Umbilical cord (tissue), 2 donors: ENCODE measurements at places on chromosomes 2 and 18. TPM values are rescaled to one million over a fixed set of nuclear protein-coding genes. Genes with fewer than 3 reads are reported as not detected.

GRCh38 chr2:230913406-230914143 is 11.5 kb downstream of the GPR55 start:
- no peak for DNase-seq

GRCh38 chr2:152710713-152711112 is 6.5 kb downstream of the PRPF40A start:
- DNase-seq: no peak

GRCh38 chr2:37394796-37395555 is 50.5 kb downstream of the QPCT start:
- DNase-seq: no peak

DNA sequence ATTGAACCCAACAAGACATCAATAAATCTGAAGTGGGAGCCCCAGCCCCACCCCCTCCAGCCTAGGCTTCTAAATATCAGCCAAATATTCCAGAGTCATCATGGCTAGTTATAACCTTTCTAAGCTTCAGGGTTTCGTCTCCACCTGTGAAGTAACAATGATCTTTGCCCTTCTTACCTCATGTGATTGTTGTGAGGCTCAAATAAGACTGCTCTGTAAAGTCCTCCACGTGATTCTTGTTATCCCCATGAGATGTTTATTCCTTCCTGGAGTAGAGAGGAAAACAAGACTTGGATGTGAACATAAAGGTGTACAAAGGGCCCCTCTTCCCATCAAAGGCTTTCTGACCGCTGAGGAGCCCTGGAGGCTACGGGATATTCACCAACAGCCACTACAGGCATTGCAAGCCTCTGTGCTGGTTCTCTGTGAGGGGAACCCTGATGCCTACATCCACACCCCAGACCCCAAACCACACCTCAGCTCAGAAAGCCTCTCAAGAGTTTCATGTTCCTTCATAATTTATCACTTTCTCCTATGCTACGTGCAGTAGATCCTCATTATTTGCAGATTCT is 20.1 kb upstream of the REEP1 start:
- DNase-seq: no peak

GRCh38 chr18:3984163-3984757 is 470.8 kb downstream of the DLGAP1 start:
- DNase-seq: no peak

DNA sequence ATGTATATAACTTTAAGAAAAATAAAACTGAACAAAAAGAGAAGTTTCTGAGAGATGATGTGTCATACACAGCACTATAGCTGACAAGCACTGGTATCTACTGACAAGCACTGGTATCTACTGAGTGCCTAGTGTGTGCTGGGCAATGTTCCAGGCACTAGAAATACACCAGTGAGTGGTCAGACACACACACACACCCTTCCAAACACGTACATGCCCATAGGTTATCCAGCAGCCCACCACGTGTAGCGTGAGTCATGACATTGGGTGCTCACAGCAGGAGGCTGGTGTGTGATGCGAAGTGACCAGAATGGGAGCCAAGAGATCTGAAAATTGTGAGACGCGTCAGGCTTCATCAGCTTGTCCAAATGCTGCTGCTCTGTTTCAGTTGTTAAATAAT is 12.2 kb upstream of the GNAL start:
- no peak for DNase-seq

DNA sequence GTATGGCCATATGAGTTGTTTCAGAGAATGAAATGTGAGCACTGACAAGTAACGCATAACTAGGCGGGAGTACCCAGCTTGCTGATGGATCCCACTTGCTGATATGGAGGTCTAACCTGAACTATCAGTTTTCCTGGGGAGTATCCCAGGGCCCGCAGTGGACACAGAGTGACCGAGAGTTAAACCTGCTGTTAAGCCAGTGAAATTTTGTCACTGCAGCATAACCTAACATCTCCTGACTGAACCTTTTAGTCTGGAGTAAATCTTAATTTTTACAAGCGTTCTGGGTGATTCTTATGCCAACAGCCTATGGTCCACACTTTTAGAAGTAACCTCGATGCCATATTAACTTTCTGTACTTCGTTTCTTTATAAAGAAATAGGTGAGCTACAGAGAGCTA is 54.4 kb downstream of the TGFA start:
- DNase-seq: no peak

GRCh38 chr2:191421950-191422349 is 176.7 kb downstream of the MYO1B start:
- DNase-seq: no peak

DNA sequence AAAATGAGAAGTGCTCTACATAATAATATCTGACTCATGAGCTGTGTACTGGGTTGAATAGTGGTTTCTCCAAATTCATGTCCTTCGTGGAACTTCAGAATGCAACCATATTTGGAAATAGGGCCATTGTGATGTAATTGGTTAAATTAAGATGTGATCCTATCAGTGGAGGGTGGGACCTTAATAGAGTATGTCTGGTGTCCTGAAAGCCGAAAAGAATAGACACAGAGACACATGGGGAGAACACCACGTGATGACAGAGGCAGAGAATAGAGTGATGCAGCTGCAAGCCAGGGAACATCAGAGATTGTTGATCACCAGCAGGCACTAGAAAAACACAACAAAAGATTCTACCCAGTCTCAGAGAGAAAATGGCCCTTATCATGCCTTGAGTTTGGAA is 310.1 kb downstream of the EXOC6B start:
- no peak for DNase-seq

- DNase-seq: no peak
Measured at GRCh38 chr2:11343650-11344341, 640 bp downstream of the ROCK2 start.

GRCh38 chr2:181847702-181848101 is 43.8 kb upstream of the ITPRID2 start:
- DNase-seq: no peak

- DNase-seq: no peak
Measured at GRCh38 chr18:22974707-22975106, 41.6 kb downstream of the RBBP8 start.

DNA sequence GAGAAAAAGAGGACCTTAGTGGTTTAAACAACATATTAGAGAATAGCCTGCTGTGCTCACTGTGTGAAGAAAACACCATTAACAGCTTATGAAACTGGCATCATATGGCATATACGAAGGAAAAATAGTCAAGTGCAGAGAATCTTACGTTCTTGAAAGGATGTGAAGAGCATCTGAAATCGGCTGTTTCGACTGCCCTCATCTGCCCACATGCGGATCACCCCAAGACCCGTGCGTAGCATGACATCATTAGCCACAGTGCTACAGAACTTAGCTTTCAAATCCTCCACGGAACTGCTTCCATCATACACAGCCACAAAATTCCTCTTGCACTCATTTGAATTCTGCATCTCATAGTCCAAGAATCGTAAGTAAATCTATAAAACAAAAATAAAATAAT is 84.3 kb downstream of the NETO1 start:
- DNase-seq: no peak

DNA sequence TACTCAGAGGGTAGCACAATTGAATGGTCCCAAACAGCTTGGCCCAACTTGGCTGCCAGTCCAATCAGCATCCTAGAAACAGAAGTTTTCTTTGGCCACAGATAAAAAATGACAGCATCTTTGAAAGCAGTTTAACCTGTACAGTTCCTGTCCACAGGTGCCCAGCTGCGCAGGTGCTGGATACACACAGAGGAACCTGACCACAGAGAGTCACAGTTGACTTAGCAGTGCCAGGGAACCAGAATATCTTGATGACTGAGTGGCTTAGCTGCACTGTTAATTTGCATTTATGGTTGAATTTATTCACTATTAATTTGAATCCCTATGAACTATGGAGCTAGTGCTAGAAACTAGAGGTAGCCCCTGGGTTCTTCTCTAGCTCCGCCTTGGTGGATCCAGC is 93.7 kb downstream of the TPGS2 start:
- DNase-seq: no peak

- DNase-seq: no peak
Measured at GRCh38 chr2:239309398-239310245, 91.2 kb downstream of the HDAC4 start.

DNA sequence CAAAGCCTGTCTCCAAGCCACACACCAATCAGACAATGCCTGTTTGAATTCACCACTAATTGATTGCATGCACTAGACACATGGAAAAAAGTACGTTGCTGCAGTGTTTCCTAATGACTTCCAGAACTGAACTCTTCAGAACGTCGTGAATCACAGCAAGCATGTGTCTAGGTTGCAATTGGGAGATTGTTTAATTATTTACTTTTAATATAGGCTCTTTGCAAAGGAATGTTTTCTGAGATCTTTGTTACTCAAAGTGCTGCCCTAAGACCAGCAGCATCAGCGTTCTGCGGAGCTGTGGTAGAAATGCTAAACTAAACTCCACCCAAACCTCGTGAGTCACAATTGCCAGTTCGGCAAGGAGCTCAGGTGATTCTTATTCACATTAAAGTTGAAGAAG is 52.7 kb upstream of the CCDC68 start:
- DNase-seq: no peak

DNA sequence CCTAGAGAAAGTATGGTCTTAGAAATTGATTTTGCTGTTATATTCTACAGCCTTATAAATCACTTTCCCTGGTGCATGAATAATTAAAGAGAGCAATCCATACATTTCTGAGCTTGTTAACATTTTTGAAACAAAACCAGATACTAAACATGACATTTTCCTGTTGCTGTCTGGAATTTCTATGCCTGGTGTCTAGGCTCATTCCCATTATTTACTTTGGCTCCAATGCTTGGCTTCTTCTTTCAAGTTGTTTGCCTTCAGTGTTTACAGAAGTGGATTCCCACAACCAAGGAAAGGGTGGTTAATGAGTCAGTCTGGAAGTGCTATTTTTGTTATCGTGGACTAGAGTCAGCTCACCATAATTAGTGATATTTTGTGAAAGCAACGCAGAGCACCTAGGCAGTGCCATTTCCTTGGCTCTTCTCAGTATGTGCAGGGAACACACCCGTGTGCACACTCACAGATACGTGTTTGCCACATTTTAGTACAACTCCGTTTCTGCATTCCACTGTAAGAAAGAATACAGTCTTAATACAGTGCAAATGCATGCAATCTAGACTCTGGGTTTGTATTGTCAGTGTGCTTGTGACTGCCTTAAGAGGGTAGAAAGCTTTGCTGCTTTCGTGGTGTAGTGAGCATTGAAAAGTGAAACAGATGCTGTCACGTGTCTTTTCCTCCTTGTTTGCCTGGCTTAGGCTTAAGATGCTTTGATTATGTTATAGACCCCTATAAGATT is 185.0 kb upstream of the RASGRP3 start:
- DNase-seq: peak; percentile 64

GRCh38 chr18:59515147-59515546 is 156.1 kb upstream of the LMAN1 start:
- DNase-seq: no peak

DNA sequence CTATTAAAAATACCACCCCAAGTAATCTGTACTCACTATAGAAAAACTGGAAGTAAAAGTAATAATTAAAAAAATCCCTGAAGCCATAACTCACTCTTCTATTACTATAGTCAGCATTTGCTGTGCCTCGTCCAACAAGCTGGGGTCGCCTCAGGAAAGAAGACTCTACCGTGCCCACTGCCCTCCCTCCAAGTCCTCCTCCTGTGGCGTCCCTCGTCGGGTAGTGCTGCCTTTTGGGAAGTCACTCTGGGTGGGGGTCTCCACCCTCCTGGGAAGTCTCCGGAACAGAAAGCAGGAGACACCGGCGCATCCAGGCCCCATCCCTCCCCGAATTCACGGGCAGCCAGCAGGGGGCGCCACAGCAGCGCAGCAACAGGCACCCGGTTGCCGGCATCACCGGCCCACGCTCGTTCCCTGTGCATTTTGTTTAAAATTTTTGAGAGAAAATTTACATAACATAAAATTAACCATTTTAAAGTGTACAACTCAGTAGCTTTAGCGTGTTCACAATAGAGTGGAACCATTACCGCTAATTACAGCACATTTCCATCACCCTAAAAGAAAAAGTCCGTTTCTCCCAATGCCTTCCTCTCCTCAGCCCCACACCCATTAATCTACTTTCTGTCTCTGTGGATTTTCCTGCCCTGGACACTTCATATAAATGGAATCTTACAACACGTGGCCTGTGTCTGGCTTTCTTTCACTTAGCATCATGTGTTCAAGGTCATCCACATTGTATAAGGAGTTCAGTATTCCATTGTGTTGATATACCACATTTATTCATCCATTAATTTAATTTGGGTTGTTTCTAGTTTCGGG is 62.2 kb downstream of the ADNP2 start:
- peak; percentile 60 for DNase-seq

DNA sequence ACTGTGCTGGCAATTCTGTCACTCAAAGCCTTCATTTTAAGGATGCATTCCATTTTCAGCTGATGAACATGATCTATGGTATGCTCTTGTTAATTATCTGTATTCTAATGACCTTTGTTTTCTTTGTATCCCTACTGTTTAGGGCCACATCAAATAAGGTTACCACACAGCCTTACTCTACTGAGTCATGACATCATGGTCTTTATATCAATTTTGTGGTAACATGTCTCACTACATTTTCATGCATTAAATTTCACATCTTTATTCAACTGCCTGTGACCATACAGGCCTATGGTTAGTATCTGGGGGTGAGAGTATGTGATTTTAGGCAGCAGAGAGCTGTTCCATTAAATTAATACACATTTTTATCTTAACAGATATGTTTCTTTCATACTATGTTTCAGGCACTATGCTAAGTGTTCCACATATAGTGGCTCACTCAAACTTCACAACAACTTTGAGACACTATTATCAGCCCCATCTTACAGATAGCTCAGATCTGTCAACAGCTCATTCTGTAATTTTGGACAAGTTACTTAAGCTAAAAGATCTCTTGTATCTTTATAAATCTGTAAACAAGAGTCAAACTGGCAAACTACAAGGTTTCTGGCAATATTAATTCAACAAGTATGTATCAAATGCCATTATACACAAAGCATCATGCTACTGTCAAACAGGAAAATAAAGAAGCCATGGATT is 18.0 kb downstream of the LRPPRC start:
- DNase-seq: no peak

DNA sequence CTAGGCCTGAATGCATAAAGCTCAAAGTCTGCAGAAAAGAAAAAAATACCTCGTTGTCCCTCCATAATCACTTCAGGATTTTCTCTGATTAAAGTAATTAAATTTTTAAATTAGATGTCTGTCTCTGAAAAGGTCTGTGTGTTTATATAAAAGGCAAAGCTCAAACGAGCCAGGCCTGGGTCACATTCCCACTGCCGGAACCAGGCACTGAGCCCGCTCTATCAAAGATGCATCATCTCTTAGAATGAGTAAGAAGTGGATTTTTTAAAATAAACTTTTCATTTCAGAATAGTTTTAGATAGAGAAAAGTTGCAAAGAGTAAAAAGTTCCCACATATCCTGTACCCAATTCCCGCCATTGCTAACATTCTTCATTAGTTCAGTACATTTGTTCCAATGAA is 202.1 kb upstream of the KYNU start:
- DNase-seq: no peak

The UGT1A10 gene
- total RNA-seq: 0.48 TPM

The GCG gene
- total RNA-seq: 2.4 TPM

The MTCL1 gene
- total RNA-seq: 57.3 TPM

The PLEKHH2 gene
- total RNA-seq: 79.4 TPM

The GRHL1 gene
- total RNA-seq: 13.2 TPM

The C2orf78 gene
- total RNA-seq: 1.7 TPM

The CPO gene
- total RNA-seq: not detected

The CAPN13 gene
- not detected for total RNA-seq
